ENCODE measurements at places on chromosomes 11 and 22.

DNA sequence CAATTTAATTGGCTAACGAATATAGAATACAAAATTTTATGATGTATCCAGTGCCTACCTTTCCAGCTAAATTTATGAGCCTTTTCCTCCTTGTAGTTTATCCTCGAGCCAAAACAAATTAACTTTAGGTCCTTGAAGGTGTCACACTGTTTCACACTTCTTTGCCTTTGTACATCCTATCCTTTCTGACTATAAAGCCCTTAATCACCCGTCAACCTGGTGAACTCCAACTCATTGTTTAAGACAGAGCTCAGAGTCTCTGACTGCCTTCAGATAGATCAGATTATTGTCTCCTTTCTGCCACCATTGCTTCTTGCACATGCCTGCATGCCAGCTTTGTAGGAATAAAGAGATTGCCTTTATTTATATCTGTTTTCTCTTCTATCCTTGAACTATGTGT lies 58.8 kb downstream of the CNTN5 start:
- no peak for DNase-seq

- DNase-seq = no peak
Measured at GRCh38 chr11:251550-251949, 14.8 kb downstream of the PSMD13 start.

DNA sequence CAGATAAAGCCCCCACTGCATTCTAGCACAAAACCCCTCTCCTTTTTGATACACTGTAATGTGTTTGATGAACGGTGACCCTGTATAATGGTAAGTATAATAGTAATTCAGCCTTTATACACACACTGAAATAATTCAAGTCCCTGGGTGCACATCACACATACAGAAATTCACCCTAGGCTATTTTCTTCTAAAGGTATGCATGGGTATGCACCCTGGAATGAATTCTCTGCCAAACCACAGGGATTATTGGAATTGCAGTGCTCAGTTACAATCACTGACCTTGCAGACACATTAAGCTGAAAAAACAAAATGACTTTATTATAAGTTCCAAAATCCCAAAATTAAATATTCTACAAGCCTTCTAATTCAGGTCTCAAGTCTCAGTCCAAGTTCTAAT lies 245.9 kb upstream of the FAT3 start:
- DNase-seq = no peak

DNA sequence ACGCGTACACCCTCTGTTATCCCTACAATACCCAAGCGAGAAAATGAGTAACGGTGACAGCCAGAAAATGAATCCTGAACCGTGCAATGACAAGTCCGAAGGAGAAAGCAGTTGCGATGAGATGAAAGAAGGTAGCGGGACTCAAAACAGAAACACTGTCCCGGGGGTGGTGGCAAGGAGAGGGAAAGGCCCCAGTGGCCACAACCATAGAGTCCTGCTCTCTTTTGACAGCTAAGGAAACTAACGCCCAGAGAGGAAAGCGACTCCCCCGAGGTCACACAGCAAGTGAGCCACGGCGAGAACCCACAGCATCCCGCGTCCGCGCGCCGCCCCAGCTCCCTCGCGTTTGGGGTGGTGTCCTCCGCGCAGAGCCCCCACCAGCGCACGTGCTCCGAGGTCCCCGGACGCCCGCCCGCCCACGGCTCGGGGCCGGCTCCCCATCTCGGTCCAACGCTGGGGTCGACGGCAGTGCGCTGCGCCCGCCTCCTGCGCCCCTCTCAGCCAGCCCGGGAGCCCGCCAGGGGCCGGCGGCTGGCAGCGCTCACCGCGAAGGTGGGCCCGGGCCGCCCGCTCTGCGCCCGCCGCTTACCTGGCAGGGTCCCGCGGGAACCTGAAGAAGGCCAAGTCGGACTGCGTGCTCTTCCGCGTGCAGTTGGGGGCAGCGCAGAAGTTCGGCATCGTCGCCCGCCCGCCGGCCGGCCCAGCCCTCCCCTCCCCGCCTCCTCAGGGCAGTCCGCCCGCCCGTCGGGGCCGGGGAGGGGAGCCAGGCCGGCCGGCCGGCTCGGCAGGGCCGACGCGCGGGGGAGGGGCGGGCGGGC lies 564 bp downstream of the THAP12 start:
- peak; percentile 15 for DNase-seq

DNA sequence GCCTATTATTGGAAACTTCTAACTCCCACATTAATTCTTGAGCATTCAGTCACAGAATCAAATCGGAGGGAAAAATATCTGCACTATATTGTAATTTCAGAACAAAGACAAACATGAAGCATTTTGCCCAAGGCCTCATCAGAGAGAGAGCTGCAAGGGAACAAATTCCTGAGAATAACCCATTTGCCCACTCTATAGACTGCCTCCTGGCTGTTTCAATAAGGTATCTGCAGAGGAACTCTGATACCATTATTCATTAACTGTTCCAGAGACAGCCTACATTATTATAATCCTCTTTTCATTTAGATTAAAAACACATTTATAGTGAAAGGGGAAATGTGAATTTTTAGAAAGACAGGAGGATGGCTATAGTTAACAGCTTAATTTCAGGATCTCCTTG lies 663.9 kb downstream of the DLG2 start:
- no peak for DNase-seq

DNA sequence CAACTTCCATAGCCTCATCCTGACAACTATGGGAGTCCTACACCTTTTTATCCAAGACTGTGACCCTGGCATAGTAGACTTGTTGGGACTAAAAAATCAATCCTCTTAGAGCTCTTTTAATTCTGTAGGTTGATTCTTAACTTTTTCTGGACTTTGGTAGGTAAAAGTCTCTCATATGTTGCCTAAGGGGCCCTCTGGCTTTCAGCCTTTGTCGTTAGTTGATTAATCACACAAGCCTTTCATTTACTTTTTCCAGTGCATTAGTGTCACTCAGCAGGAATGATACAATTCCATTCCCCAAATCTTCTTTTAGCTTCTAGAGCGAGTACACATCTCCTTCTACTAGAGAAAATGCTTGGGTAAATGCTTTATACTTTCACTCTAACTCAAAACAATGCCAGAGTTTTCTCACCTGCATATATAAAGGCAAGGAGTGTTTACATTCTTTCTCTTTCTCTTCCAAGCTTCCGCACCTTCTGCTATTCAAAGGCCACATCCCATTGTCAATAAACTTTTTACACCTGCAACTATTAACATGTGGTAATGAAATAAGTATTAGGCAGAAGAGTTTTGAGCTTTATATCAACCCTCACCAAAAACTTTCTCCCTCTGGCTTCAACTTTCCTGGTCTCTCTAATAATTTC lies 516.6 kb downstream of the FAM181B start:
- DNase-seq = no peak

GRCh38 chr22:47337161-47337621 lies 574.7 kb downstream of the TBC1D22A start:
- peak; percentile 75 for DNase-seq

- no peak for DNase-seq
Measured at GRCh38 chr11:1229471-1230120, 6.7 kb downstream of the MUC5B start.

GRCh38 chr11:31060880-31061279 lies 308.7 kb downstream of the DCDC1 start:
- peak; percentile 23 for DNase-seq

DNA sequence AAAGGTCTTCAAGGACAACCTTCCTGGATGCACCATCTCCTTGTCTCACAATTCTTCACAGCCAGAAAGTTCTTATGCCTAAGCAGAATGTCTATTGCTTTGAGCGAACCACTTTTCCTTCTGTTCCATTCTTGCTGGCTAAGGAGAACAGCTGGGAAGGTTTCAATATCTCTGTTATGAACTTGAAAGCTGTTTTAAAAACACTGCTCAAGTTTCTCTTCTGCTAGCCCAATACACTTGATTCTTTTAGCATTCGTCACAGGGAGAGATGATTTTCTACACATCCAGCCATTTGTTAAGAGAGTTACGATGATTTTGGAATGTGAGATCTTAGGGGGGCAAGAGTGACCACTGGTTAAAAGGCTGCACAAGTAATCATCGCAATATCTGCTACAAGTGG lies 249.3 kb downstream of the KIRREL3 start:
- no peak for DNase-seq

GRCh38 chr11:12079726-12080556 lies 30.4 kb upstream of the MICAL2 start:
- DNase-seq = peak; percentile 98

DNA sequence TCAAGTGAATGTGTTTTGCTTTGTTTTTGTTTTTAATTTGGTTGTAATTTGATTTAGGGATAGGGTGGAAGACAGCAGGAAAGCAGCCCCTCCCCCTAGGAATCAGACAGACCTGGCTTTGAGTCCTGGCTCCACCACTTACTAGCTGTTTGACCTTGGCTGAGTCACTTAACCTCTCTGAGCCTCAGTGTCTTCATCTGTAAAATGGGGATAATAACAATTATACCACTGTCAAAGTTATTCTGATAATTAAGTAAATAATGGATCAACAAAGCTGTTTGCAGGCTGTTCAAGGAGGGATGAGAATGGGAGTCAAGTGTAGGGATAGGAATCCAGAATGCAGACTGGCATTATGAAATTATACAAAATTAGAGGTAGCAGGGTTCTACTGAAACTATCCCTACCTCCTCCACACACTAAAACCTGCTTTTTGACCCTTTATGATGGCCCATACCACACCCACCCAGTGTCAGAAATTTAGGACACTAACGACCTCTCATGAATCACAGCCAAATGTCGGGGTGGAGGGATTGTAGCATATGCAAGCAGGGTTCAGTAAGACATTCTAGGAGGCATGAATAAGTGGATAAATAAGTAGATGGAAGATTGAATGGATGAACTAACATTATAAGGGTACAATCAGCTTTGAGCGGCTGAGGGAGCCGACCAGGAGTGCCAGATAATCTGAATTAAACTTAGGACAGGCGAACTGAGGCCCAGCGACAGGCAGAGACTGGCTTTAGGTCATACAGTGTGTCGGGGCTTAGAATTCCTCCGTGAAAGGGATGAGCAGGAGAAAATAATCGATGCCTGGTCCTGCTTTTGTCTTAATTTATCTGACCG lies 974 bp downstream of the ANAPC15 start:
- no peak for DNase-seq

DNA sequence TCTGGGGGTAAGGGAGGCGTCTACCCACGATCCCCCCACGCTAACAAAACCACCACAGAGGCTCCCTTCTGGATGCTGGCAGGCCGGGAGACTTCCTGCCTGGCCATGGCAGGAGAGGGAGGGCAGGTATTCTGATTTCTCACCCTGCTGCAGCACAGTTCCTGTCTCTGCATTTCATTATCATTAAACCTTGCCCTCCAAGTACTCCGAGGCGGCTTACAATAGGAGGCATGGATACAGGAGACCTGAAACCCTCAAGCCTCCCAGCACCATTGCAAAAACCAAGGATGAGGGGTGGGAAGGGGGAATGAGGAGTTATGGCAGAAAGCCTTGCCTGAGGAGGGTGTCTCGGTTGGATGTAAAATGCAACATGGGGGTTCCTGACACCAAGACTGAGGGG lies 44.1 kb upstream of the MN1 start:
- DNase-seq = no peak

DNA sequence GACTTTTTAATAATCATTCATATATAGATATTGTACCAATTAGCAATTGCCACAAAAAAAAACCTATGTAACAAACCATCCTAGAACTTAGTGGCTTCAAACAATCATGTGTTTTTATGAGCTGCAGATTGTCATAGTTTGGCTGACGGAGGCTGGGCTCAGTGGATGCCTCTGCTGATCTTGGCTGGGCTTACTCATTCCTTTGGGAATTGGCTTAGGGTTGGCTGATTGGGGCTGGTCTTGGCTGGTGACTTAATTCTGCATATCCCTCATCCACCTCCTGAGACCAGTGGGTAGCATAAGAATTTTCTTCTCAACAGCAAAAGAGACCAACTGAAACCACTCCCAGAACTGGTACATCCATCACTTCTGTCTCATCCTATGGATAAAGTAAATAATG lies 57.9 kb upstream of the PHF21B start:
- DNase-seq = no peak

Data from iris pigment epithelial cell (primary cell).